ENCODE measurements at places on chromosomes 3 and 15.

DNA sequence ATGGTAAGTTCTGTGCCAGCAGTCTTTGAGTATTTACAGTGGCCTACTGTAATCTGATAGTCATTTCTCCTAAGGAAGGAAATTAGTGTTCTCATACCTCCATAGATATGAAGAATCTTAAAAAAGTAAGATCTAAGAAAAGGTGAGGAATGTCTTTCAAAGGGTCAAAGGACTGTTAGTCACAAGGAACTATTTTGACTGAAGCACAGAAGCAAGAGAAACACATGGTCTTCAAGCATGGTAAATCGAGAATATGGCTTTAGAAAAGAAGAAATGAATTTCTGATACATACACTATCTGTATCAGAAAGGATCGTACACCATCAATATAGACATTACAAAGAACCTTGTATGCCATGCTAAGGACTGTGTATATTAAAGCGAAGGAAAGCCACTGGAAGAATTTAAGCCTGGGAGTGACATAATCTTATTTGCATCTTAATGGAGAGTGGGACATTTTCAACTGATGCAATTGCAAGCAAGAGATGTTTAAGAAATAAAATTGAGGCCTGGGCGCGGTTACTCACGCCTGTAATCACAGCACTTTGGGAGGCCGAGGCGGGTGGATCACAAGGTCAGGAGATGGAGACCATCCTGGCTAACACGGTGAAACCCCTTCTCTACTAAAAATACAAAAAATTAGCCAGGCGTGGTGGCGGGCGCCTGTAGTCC is 5.5 kb upstream of the ACAP2 start:
- DNase-seq: no peak

DNA sequence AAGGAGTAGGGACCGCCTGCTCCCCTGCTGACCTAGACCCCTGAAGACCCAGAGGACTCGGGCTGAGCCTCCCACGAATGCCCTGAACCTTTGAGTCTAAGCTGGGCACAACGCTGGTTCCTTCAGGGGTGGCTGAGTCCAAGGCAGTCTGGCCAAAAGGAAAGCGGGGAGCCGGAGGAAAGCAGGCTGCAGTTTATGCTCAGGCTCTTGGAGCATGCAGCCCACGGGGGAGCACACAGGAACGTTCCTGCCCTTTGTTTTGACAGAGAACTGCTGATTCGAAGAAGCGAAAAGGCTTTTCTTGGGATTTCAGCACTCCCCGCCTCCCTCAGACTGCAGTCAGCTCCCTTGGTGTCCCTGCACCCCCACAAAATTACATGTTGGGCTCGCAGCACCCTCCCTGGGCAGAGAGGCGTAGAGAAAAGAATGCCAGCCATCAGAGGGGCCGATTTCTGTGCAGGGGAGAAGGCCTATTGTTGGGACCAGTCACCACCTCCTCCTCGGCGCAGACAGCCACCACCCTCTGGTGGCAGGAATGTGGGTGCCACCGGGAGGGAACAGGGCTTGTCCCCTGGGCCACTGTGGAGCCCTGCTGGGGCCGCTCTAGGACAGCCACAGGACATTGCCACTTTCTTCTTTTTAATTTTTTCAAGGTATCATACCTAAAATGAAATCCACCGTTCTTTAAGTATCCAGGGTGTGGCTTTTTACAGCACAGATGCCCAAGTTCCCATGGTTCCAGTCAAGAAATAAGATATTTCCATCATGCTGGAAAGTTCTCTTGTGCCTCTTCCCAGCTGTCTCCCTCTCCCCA is 72.2 kb downstream of the SMAD6 start:
- peak; percentile 37 for DNase-seq

DNA sequence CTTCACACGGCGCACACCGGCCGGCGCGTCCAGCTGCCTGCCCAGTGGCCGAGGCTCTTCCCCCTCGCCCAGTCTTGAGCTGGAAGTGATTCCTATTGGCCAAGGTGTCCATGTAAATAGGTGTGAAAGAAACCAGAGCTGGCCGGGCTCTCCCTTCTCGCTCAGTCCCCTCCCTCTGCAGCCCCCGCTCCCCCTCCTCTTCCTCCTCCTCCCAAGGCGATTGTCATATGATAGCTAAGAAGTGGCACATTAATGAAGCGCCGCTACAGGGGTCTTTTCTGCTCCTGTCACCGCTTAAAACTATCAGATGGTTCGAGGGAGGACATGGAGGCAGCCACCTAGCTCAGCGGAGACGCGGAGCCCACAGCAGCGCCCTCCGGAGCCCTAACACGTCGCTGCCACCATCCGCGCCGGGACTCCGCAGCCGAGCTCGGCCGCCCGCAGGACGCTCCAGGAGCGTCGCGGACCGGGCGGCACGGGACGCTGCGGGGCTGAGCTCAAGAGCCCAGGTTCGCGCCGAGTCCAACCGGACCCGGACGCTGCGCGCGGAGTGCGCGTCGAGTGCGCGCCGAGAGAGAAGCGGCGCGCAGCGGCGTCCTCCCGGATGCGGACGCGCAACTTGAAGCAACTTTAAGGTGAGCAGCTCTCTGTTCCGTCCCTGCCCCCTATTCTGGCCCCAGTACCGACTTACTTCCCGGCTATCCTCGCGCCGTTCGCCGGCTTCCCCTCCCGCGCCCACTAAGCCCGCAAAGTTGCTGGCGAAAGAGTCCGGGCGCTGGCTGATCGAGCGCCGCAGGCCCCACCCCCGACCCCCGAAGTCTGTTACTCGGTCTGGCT is at the start of gene FOXB1:
TSS of gene FOXB1 (plus strand) at position 303 of the 837 bp plus-strand sequence. CDS start 653 bp downstream, outside the sequence.
- DNase-seq: peak; percentile 29

DNA sequence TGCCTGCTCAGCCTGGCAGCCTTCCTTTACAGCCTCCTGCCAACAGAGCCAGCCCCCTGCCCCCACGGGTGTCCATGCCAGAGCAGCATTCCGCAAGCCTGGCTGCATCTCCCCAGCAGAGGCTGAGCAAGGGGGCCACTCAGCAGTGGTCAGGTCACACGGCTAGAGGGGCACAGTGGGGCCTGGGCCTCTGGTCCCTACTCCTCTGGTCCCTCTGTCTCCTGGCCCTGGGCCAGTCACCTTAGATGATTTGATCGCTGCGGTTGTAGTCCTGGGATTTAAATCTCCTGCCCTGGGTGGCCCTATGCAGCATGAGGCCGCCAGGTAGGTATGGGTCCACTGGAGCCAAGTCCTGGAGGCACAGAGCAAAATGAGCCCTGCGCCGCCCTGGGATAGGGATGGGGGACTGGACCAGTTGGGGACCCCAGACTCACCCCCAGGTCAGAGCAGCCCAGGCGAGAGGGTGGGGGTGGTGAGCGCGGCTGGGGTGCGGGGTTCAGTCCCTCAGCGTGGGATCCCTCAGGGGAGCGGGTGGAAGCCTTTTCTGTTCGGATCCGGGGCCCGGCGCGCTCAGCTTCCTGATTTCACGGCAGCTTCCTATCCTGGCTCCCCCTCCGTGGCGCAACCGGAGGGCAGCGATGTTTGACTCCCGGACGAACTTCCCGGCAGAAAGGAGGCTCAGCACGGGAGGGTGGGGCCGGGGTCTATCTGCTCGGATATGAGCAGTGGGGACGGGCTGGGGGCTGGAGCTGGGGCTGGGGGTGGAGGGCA is at the start of gene ZBTB47:
TSS of gene ZBTB47 (plus strand) at position 138 of the 771 bp plus-strand sequence. CDS start 4,659 bp downstream, outside the sequence.
- no peak for DNase-seq

DNA sequence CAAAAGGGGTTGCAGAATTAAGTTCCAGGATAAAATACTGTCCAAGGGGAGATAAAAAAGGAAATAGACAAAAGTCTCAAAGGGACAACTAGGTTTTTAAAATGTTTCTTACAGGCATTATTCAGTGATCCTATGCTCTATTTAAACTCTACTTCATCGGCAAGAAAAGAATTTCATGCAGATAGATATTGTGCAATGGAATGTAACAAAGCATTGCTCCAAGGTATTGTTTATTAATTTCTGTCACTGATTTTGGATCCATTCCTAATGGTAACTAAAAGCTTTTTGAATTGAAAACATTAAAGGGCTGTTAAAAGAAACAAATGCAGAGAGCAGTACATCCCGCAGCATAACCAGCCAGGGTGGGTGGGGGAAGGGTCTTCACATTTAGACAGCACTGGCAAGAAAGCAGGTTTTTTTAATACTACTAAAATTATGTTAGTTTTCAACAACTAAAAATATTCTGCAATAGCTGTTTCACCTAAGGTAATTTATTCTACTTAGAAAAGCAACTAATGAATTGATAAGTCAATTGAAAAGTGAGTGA is 82.9 kb downstream of the THBS1 start:
- no peak for DNase-seq

GRCh38 chr3:63952248-63952594 is 40.0 kb upstream of the SCAANT1 start:
- no peak for DNase-seq

DNA sequence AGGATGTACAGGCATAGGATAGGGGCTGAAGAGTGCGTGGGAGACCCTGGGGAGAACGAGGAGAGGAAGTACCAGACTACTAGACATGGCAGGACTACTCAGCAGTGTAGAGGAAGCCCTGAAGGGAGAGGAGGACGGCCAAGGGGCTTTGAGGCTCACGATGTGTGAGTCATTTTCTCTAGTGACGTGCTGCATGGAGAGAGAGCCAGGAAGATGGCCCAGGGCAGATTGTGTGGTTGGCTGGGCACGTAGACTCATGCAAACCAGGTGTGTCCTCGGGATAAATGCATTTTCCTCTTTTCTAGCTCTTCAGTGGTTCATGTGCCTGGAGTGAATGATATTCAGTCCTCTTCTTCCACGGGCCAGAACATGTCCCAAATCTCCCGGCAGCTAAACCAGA is 115.0 kb upstream of the ABHD17C start:
- DNase-seq: no peak

DNA sequence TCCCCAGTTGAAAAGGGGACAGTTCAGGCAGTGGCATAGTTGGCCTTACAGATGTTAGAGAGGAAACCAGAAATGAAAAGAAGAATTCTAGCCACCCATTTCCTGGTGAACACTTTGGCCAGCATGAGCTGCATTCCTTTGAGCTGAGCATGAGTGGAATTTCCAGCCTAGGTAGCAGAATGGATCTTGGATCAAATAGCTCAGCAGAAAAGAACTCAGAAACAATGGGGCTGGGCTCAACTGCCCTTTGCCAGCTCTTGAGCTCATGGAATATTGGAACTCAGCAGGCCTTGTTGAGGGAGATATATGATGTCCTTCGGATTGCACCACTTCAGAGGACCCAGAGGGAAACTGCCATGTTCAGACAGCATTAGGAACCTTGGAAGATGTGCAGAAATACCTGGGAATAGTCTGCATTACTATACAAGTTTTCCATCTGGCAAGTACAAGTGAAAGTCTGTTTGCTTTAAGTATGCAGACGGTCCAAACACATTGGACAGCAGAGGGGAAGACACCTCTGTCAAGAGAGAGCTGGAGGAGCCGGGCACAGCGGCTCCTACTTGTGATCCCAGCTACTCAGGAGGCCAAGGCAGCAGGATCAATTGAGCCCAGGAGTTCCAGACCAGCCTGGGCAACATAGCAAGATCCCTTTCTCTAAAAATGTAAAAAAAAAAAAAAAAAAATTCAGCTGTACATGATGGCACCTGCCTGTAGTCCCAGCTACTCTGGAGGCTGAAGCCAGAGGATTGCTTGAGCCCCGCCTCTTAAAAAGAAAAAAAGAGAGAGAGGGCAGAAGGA is 3.1 kb upstream of the CDV3 start:
- no peak for DNase-seq

DNA sequence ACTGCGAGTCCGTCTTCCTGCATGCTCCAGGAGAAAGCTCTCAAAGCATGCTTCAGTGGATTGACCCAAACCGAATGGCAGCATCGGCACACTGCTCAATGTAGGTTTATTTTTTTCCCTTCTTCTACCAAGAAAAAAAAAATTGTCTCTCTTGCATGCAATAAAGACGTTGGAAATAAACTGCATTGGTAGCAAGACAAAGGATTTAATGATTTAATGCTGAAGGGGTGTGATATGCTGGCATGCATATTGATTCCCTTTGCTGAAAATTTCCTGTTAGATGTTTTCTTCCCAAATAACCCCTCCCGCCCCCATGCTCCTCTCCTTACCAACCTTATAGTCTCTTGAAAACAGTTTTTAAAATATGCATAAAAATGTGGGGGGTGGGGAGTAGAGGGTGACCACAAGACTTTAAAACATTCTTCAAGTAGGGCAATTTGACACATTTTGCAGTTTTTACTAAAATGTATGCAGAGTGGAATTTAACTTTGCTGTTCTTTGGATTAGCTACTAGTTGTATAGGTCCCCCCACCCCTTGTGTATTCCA is 799 bp downstream of the RARB start:
- no peak for DNase-seq

DNA sequence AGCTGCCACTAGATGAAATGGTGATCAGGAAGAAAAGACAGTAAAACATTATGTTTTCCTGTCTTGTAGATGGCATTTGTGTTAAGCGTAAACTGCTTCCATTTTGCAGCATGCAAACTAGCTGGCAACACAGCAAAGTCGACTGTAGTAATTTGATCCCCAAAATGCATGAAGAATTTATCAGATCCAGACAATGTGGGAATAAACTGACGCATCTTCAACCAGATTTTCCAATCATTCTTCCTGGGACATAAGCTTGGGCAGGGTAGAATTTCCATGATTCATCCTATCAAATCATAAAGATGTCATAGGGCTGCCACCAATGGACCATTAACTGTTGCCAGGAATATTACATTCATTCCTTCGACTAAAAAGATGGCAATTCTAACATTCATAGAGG is 260.3 kb downstream of the ERC2 start:
- DNase-seq: no peak

All from CD4-positive, alpha-beta T cell treated with Interleukin-17A for 1 hour (primary cell).